ENCODE measurements at places on chromosomes 13 and 19.

DNA sequence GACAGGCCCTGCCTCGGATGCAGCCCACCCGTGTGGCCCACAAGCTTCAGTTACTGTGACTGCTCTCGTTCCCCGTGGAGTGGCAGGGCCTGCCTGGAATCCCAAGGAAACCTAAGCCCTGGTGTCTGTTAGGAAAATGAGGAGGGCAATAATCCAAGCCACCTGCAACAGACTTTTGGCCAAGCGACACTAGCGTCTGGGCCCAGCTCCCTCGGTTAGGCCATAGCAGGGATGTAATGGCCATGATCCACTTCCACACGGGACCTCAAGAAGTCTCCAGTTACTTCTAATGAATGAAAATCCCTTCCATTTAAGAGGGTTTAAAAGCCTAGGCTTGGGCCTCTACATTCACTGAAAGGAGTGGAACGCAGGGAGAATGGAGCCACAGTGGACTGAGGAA is 8.9 kb downstream of the ZC3H4 start:
- no peak for DNase-seq

DNA sequence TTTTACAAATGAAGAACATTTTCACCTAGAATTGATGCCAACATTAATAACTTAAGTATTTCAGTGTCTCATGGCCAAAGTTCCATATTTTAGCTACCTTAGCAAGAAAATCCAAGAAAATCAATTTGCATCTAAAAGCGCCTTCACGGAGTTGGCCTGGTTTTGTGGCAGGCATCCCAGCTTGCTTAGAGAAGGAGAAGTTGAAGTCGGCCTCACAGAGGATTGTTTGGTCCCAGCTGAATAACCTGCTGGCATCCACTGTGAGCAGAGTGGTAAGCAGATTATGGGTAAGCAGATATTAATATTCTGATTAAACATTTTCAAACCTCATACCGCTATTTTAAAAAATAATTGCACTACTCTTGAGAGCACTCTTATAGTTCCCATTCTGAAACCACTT is 62.3 kb upstream of the STARD13 start:
- DNase-seq, result no peak

GRCh38 chr13:39209731-39210531 is 171.7 kb downstream of the NHLRC3 start:
- DNase-seq, result no peak

DNA sequence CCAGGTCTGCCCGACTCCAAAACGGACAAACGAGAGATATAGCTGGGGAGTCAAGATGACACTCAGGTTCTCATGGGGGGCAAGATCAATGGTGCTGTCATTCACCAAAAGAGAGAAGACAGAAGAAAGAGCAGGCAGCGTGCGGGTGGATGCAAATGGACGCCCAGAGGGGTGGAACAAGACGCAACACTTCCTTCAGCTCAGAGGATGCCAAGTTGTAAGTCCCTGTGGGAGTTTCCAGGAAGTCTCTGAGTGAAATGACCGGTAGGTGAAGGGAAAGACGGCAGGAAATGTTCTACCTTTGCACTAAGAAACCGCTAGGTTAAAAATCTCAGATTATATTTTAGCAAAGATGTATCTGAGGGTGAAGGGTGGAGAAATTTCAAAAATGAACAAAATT is 26.5 kb downstream of the TUBGCP3 start:
- no peak for DNase-seq

GRCh38 chr19:718991-719512 is 10.3 kb downstream of the PALM start:
- DNase-seq, result no peak

- DNase-seq, result no peak
These were observed 32.5 kb downstream of the UCHL3 start for GRCh38 chr13:75581874-75582640.

- DNase-seq, result peak; percentile 32
These were observed 1091.8 kb downstream of the PCDH9 start for GRCh38 chr13:66138172-66138811.

GRCh38 chr13:51105046-51105445 is 6.0 kb downstream of the C13orf42 start:
- no peak for DNase-seq

DNA sequence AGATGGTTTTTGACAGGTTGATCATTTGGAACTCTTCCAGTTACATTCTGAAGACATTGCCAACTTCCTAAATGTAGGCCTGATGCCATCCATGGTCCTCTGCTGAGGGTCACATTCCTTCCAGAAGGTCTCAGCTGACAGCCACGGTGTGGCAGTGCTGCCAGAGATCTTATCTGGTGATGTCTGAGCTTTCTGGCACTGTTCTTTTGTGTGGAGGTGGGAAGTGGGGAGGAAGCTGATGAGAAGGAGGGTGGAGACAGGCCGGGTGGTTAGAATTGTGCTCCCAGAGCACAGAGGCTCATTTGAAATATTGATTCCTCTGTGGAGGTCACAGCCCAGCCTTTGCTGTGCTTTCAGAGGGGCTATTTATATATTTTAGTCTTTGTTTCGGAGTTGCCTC is 16.1 kb upstream of the MTIF3 start:
- no peak for DNase-seq

- no peak for DNase-seq
These were observed 41.6 kb upstream of the HNRNPA1L2 start for GRCh38 chr13:52600666-52601065.

GRCh38 chr19:16892868-16893685 is 4.3 kb downstream of the F2RL3 start:
- peak; percentile 55 for DNase-seq

GRCh38 chr13:34913040-34913439 is 29.0 kb upstream of the NBEA start:
- DNase-seq, result peak; percentile 27

DNA sequence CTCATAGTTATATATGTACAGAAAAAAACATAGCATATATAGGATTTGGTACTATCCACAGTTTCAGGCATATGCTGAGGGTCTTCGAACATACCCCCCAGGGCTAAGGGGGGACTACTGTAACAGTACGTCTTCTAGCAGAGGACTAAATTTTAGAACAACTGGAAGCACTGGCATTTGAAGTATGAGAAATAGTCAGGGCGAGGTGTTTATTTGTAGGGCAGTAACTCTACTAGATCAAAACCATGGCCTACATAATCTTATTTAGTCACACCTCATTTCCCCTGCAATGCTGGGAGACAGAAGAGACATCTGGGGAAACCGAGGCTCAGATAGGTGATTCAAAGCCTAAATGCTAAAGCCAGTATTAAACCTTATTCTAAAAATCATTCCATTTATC is 245.6 kb downstream of the DCT start:
- no peak for DNase-seq

GRCh38 chr19:38632476-38633213 is 13.7 kb downstream of the EIF3K start:
- no peak for DNase-seq

- no peak for DNase-seq
These were observed 1.6 kb upstream of the BBC3 start for GRCh38 chr19:47232422-47233211.

DNA sequence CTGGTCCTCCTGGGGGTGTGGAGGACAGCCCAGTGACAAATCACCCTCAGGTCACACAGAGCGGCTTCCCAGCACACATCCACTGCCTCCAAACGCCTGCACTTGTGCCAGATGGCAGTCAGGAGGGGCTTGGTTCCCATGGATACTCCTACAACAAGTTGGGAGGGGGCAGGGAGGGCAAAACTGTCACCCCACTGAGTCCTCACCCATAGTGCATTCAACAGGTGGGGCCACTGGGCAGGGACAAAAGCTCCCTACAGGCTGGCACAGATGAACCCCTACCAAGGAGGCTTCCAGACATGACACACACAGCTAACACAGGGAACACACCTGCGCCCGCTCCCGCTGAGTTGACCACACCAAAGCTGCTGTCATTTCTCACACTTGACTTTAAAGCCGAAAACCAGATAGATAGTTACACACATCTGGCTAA is 120.5 kb downstream of the STK24 start:
- DNase-seq, result no peak

GRCh38 chr19:52648336-52649016 is 10.3 kb upstream of the ZNF83 start:
- DNase-seq, result no peak

- no peak for DNase-seq
These were observed 14.9 kb downstream of the COG3 start for GRCh38 chr13:45479661-45480060.

DNA sequence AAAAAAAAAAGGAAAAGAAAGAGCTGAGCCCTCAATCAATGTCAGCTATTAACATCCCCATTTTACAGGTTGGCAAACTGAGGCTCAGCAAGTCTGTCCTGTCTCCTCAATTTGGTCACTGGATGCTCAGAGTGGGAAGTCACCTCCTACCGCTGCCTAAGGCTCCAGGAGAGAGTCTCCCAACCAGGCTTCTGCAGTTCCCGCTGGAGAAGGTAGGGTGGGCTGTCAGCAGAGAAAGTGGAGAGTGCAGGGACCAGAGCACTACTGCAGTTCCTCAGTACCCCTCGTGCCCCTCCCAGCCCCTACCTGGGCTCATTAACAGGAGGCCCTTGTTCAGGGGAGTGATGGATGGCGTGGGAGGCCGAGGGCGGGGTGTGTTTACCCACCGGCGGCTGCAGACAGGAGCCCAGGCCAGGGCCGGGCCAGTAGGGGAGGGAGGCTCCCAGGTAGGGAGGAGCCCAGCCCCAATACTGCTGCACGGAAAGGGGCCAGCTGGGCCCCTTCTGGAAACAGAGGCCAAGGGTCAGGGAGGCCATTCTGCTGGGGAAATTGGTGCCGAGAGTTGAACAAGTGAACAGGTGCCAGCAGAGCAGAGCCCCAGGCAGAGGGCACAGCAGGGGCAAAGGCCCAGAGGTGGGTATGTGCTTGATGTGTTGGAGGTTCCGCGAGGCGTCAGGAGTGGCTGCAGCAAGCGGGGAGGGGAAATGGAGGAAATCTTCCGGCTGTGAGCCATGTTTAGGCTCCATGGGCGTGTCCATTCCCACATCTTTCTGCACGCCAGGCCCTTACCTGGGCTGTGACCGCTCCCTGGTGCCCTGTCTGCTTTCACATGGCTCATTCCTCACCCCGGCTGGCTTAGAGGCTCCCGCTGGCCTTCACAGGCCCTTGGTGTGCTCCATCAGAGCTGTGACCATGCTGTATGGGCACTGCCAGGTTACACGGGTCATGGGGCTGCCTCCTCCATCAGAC is 7.6 kb upstream of the COMP start:
- DNase-seq, result no peak

DNA sequence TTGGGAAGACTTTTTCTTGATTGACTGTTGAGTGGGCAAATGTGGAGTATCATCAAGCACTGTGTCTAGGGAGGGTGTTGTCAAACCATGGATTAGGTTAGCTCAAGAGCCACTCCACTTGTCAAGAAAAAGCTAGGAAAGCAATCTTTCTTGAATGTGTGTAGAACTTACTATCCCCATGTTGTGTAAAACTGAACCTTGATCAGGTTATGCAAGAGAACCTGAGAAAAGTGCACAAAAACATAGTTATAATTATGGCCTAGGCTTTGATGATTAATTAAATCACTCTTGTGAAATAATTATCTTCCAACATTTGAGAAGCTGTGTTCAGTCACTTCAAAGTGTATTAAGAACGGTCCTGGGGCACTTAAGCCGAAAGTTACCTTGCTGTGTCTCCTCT is 238.2 kb upstream of the OBI1 start:
- DNase-seq, result no peak

DNA sequence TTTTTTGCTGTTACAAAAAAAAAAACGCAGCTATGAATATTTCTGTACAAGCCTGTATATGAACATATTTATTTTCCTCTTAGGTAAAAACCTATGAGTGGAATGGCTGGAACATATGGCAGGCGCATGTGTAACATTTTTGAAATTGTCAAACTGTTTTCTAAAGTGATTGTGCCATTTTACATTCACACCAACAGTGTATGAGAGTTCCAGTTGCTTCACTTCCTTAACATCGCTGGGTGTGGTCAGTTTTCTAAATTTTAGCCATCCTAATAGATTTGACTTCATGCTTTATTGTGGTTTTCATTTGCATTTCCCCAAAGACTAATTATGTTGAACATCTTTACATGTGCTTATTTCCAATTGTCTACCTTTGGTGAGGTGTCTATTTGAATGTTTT is 306.8 kb downstream of the KCNRG start:
- peak; percentile 29 for DNase-seq

DNA sequence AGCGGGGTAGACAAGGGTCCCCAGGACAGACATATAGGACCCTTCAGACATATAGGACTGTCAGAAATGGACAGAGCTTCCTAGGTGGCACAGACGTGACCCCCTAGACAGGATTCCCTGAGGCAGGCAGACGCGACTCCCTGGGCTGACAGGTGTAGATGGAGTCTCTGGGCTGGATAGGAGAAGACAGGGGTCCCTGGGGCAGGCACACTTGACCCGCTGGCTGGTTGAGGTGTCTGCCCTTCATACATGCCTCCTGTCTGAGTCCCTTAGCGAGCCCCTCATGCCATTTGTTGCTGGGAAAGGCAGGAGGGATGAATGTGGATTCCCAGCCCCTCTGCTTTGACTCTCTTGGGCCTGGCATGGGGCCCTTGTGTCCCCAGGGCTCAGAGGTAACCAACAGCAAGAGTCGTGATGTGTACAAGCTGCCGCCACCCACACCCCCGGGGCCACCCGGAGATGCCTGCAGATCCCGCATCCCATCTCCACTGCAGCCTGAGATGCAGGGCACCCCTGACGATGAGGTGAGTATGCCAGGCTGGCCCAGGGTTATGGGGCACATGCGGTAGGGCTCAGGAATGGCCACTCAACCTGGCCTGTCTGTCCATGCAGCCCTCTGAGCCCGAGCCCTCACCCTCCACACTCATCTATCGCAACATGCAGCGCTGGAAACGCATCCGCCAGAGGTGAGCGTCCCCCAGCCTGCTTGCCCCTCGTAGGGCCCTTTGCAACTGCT is 3.0 kb downstream of the HSPB6 start:
- DNase-seq, result no peak

- no peak for DNase-seq
These were observed 840 bp downstream of the SYCE2 start for GRCh38 chr19:12918253-12918652.

- peak; percentile 59 for DNase-seq
These were observed 43.0 kb downstream of the CACNA1A start for GRCh38 chr19:13463296-13463695.

- DNase-seq, result peak; percentile 18
These were observed 757 bp downstream of the WIZ start for GRCh38 chr19:15448778-15449619.

DNA sequence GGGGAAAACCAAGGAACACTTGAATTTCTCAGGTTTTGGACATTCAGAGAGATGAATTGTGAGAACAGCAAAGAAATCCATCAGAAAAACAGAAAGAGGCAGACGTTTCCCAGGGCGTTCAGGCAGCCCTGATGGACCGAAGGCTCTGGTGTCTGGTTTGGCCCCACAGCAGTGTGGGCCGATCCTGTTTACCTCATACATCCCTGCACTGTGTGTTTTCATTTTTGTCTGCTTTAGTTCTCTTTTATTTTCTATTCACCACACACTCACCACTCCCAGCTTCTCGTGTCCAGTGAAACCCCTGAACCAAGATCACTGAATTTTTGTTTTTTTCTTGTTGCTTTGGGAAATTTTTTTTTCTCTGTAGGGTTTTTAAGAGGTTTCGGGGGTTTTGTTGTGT is 11.9 kb upstream of the WDR18 start:
- no peak for DNase-seq

GRCh38 chr13:40539576-40540327 is 126.7 kb downstream of the FOXO1 start:
- no peak for DNase-seq

- peak; percentile 33 for DNase-seq
These were observed 2.3 kb downstream of the PPP1R15A start for GRCh38 chr19:48874303-48875135.
